ENCODE measurements at places on chromosomes 1 and 21.

DNA sequence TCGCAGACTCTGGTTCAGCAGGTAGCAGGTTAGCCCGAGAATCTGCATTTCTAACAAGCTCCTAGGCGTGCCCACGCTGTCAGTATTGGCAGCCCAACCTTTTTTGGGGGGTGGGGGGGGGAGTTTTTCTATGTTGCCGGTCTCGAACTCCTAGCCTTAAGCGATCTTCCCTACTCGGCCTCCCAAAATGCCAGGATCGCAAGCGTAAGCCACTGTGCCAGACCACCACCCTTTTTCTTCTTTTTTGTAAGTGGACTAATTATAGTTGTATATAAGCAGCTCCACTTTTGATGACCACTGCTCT lies 480 bp upstream of the MIS18A start:
- no peak for DNase-seq

DNA sequence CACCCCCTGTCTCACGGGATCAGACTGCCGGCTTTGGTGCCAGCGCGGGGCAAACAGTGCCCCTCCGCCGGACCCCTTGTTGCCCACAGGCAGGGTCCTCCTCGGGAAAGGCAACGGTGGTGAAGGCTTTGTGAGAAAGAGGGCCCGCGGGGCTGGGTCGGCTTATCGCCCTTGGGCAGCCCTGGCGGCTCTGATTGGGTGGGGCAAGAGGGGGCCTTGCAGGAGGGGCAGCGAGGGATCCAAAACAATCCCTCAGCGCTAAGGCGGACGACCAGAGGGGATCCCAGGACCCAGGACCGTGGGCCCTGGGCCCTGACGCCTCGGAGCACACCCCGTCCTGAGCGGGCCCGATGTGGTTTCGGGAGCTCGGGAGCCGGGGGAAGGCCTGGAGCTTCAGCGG lies 3.9 kb upstream of the ZNF678 start:
- no peak for DNase-seq

DNA sequence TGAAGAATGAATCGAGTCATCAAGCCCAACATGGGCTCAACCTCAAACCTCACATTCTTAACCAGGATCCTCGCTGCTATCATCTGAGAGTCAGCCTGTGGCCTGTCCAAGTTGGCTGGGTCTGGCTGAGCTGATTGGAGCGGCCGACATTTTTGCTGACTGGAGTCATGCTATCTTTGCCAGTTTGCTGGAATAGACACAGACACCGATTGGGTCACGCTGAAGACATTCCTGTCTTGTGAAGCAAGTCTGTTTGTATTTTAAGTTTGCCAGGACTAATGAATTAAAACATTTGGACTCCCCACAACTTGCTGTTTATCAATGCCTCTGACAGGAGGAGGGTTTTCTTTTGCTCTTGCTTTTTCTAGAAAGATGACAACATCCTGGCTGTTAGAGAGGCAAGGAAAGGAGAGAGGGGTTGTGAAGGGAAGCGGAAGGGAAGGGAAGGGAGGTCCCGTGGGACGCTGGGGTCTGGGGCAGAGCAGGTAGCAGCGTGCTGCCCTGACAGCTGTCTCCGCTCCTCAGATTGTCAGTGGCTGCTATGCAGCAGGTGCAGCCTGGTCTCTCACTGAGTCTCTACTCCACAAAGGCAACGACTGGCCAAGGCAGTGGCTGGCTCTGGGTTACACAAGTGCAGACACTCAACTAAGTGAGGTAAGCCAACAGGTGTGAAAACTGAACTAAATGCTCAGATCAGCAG lies at the start of gene MAP3K7CL:
TSS of gene MAP3K7CL (plus strand) at position 375 of the 700 bp plus-strand sequence. CDS start 2,701 bp downstream, outside the sequence.
- DNase-seq = peak; percentile 98

GRCh38 chr1:7941437-7941793 lies 776 bp upstream of the TNFRSF9 start:
- DNase-seq = no peak

DNA sequence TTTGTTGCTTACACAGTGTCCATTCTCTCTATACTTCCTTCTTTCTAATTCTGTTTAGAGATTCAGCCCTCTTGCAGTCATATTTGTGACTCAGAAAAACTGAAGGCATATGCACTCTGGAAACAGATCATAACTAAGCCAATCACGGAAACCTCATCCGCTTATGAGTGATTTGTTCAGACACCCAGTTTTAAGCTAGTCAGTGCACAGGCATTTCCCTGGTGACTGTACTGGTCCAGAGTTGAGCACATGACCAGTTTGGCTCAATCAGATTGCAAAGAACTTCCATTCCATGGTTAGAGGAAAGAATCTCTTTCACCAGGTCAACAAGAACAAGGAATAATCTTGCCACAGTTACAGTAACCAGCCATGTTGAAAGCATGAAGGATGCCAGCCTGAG lies 69.2 kb upstream of the SGIP1 start:
- peak; percentile 96 for DNase-seq

- DNase-seq = no peak
Observed at GRCh38 chr21:44995343-44995941, 55.6 kb downstream of the SLX9 start.

GRCh38 chr1:40044110-40044509 lies 3.6 kb downstream of the CAP1 start:
- DNase-seq = no peak

DNA sequence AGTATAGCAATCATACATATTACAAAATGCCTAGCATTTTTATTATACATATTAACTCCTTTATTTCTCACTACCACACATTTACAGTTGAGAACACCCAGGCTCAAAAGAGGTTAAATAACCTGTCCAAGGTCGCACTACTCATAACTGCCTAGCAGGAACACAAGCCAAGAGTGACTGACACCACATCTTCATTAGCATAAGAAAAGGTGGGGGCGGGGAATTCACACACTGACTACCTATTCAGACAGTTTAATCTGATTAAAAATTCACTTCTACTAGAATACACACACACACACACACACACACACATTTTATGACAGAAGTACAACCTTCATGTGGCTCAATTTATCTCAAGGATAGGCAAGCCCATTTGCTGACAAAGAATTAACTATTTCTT lies 77.8 kb upstream of the CACHD1 start:
- no peak for DNase-seq

DNA sequence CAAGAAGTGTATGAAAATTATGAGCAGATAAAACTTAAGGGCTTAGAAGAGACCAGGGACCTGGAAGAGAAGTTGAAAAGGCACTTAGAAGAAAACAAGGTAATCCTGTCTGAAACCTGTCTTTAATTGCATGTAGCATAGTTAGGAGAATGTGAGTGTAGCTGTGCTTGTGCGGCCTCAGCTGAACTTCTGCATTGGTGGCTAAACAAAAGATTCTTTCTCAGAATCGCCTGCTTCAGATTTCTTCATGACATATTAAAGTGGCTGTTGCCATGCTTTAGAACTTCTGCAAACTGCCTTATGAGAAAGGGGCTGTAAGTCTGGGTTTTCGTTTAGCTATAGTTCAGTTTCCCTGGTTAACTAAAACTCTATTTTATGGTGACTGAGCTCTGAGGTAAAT lies 94.5 kb downstream of the VPS26C start:
- DNase-seq = no peak

DNA sequence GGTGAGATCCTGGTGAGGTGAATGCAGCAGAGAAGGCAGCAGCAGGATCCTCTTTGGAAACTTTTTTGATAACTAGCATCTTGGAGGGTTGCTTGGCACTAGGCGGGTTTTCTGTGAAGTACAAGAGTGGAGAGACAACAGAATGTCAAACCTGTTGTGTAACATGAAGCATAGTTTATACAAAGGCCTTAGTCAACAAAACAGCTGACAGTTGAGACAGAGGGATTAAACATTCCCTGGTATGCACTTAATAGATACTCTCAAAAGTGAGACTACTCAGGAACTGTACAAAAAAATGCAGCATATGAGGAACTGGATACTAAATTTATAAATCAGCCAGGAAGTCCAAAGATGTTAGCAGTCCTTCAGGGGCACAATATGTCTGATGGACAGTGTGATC lies 16.4 kb upstream of the CCDC17 start:
- no peak for DNase-seq

DNA sequence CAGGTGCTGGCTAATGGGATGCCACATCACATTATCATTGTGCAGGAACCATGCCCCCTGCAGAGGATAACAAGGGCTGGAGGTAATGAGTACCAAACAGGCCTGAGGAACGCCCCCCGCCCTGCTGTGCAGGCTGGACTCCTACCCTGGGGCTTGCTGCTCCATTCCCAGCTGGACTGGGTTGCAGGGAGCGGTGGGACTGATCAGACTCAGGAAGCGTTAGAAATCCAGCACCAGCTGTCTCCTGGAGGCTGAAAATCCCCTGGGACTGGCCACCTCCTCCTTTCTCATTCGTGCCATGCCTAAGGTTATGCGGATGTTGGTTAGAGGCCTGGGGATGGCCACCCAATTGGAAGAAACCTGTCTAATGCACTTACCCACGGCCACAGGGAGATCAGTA lies 36.9 kb upstream of the POU3F1 start:
- DNase-seq = no peak

DNA sequence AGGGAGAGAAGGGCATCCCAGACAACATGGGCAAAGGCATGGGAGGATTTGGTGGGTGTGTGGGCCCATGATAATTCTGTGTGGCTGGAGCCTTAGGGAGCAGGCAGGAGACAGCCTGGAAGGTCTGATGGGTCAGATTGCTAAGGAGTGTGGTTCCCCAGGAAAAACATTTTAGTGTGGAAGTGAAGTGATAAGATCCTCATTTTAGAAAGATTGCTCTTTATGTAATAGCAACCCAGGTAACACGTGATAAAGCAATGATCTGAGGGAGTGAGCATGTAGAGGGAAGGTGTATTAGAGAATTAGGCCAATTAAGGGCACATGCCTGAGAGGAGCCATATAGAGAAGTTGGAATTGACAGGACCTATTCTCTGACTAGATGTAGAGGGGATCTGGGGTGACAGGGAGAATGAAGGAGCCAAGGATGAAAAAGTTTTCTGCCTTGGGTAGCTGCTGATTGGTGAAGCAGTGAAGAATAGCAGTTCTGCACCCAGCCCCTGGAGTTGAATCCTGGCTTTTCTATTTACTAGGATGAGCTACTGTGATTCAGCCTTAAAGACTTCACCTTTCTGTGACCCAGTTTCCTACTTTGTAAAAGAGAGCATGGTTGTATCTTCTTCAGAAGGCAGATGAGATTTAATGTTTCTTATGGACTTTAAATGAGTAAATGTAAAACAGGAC lies 18.7 kb upstream of the SLAMF6 start:
- DNase-seq = no peak

DNA sequence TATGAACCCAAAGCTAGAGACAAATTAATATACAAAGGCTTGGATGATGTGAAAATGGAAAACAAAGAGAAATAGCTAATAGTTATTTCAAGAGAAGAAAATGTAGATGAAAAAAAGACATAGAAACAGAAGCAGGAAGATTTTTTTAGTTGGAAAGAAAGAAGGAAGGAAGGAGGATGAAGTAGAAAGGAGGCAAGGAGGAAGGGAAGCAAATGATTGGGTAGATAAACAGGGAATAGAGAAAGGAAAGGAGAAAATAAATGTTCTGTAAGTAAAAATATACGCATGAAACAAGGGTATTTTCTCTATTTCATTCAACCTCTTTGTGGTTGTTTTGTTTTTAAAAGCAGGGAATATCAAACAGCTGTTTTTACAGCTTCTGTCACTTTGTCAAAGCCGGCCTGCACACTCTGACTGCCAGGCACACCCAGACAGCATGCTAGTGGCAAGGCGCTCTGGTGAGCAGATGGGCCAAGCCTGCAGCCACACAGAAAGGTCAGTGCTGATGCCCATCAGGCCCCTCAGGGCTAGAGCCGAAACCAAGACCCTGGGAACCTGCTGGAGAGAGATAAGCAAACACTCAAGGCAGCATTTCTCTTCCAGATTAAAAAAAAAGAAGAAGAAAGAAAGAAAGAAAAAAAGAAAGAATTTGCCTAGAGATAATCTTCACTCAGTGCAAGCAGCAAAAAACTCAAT lies 72.9 kb upstream of the CTTNBP2NL start:
- DNase-seq = no peak

DNA sequence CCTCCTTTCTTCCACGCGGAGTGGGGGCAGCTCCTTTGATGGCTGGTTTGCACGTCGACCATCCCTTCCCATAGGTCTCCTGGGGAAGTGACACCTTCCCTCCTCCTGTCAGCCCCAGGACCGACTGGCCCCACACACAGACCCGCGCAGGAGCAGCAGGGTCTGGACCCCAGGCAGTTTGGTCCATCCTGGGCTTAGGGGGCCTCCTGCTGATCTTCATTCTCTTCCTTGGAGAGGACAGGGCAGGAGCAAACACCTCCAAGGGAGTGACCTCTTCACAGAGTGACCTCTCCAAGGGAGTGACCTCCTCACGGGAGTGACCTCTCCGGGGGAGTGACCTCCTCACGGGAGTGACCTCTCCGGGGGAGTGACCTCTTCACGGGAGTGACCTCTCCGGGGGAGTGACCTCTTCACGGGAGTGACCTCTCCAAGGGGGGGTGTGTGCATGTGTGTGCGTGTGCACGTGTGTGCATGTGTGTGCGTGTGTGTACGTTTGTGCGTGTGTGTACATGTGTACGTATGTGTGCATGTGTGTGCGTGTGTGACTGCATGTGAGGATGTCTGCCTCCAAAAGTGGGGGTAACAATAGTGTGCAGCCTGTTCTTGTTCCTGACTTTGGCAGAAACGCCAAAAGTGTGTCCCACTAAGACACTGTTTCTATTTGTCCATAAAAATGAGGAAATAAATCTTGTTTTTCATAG lies 29.8 kb downstream of the COL6A1 start:
- DNase-seq = no peak

DNA sequence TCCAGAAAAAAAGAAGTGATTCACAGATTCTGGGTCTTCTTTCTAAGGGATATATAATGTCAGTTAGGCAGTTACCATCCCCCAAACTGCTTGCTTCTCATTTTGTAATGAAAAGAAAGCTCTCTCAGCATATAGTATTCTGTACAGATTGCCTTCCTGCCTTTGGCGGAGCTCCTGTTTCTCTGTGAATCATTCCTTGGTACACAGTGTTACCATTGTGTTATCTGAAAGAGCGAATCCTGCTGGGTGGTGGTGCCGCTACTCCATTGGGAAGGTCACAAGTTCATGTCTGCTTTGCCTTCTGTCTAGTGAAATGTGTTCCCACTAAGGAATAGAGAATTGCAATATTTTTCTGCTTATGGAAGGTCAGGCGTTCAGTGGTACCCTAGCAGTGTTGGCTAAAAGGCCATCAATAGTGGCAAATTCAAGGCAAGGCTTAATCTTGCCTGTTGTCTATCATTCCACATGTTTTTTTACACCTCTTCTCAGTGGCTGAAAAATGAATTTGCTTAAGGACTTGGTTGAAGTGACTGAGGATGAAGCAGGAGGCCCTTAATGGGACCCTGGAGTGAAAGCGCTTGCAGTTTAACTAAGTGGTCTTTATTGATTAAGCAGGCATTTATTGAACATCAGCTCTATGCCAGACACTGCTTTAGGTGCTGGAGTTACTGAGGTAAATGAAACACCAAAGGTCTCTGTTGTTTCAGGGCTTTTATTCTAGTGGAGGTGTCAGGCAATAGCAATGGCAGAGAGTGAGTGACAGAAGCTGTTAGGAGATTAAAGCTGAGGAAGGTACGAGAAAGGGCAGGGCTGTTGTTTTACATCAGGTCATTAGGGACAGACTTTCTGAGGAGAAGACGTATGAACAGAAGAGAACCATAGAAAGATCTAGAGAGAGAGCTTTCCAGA lies 186.7 kb downstream of the PDE4B start:
- DNase-seq = no peak

- no peak for DNase-seq
Observed at GRCh38 chr1:9250411-9251381, 16.1 kb downstream of the H6PD start.

All from HS-27A (cell line).